Fibroblast of skin of right quadriceps (primary cell): ENCODE measurements at places on chromosomes 12 and 14.

DNA sequence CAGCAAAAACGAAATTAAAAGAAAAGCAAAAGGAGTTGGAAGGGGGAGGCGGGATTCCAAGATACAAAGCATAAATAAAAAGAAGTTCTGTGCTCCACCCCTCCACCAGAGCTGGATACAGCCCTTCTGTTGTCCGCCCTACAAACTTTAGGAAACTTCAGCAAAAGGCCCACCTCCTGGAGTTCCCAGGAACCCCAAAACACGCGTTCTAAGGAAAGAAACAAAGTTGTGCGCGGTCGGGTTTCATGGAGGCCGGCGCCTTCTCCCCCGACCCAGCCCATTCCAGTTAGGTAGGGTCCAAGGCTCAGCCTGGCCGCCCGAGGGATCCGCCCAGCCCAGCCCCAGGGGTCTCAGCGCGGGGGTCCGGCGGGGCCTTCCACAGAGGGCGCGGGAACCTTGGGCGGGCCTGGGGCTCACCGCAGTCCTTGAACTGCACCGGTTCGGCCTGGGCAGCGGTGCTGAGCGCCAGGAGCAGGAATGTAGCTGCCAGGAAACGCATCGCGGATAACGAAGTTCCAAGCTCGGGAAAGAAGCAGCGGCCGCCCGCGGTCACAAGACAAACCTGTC lies at the start of gene NPC2:
TSS of gene NPC2 (minus strand) at position 530 of the 567 bp plus-strand sequence. CDS start at position 499, 31 bp downstream.
- DNase-seq = no peak

DNA sequence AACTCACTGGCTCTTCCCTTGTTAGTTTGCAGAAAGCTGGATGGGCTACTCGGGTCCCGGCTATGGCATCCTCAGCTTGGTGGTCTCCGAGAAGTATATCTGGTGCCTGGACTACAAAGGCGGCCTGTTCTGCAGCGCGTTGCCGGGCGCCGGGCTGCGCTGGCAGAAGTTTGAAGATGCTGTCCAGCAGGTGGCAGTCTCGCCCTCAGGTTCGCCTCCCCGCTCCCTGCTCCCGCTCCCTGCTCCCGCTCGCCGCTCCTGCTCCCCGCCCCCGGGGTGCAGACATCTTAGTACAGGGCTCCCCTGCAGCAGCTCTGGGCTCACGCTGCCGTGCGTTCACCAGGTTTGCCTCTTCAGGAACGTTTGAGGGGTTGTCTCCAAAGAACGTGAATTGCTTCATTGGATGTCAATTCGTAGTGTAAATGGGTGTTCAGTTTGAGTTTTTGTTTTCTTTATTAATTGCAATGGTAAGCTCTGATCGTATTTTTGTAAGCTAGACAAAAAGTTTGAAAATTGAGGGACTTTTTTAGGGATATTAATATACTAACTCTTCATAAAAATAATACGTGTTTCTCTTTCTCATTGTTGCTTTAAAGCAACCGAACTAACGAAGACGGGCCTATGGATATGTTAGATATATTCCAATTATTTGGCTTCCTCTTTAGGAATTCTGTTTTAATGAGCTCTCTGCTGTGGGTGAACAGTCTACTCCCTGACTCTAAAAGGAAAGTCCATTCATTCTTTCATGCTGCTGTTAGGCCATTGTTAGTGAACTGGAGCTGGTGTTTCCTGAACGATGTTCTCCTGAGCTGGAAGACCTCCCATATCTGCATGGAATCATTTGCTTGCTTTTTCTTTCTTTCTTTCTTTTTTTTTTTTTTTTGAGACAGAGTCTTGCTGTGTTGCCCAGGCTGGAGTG lies 71.3 kb downstream of the ANKRD9 start:
- DNase-seq = peak; percentile 79

GRCh38 chr12:65952737-65953209 lies 128.5 kb downstream of the HMGA2 start:
- DNase-seq = peak; percentile 82

GRCh38 chr12:45498645-45499044 lies 230.9 kb upstream of the ARID2 start:
- DNase-seq = no peak

DNA sequence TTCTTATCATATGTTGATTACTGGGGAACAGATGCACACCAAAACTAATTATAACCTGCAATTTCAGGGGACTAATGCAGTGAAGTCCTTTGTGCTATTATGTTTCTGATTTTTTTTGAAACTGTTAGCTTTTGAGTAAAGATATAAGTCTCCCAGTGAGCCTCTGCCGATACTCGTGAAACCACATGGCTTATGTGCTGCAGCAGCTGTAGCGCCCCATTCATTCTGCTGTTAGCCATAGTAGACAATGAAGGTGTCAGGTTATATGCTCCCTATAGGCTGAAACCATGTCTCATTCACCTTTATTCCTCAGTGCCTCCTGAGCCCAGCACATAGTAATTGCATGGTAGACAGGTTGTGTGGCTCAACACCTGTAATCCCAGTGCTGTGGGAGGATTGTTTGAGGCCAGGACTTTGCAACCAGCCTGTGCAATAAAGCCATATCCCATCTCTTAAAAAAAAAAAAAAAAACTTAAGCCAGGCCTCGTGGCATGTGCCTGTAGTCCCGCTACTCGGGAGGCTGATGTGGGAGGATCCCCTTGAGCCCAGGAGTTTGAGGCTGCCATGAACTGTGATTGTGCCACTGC lies 25.0 kb downstream of the GOLGA5 start:
- DNase-seq = no peak

DNA sequence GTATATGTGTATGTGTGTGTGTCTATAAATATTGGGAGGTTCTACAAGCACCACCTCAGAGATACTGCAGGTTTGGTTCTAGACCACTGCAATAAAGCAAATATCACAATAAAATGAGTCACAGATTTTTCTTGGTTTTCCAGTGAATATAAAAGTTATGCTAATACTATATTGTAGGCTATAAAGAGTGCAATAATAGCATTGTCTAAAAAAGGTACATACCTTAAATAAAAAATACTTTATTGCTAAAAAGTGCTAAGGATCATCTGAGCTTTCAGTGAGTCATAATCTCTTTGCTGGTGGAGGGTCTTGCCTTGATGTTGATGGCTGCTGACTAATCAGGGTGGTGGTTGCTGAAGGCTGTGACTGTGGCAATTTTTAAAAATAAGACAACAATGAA lies 111.1 kb downstream of the VEZT start:
- no peak for DNase-seq

GRCh38 chr14:68449561-68450181 lies 343.2 kb downstream of the ZFP36L1 start:
- no peak for DNase-seq

- DNase-seq = no peak
Observed at GRCh38 chr14:105095236-105095805, 30.1 kb upstream of the GPR132 start.

DNA sequence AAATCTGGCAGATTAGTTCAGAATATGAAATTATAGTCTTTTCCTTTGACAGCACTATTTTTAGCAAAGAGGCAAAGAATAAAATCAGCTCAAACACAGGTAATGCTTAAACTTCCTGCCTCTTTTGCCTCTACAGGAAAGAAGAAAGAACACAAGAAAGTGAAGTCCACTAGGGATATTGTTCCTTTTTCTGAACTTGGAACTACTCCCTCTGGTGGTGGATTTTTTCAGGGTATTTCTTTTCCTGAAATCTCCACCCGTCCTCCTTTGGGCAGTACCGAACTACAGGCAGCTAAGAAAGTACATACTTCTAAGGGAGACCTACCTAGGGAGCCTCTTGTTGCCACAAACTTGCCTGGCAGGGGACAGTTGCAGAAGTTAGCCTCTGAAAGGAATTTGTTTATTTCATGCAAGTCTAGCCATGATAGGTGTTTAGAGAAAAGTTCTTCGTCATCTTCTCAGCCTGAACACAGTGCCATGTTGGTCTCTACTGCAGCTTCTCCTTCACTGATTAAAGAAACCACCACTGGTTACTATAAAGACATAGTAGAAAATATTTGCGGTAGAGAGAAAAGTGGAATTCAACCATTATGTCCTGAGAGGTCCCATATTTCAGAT lies 17.4 kb downstream of the TMPO start:
- peak; percentile 57 for DNase-seq

DNA sequence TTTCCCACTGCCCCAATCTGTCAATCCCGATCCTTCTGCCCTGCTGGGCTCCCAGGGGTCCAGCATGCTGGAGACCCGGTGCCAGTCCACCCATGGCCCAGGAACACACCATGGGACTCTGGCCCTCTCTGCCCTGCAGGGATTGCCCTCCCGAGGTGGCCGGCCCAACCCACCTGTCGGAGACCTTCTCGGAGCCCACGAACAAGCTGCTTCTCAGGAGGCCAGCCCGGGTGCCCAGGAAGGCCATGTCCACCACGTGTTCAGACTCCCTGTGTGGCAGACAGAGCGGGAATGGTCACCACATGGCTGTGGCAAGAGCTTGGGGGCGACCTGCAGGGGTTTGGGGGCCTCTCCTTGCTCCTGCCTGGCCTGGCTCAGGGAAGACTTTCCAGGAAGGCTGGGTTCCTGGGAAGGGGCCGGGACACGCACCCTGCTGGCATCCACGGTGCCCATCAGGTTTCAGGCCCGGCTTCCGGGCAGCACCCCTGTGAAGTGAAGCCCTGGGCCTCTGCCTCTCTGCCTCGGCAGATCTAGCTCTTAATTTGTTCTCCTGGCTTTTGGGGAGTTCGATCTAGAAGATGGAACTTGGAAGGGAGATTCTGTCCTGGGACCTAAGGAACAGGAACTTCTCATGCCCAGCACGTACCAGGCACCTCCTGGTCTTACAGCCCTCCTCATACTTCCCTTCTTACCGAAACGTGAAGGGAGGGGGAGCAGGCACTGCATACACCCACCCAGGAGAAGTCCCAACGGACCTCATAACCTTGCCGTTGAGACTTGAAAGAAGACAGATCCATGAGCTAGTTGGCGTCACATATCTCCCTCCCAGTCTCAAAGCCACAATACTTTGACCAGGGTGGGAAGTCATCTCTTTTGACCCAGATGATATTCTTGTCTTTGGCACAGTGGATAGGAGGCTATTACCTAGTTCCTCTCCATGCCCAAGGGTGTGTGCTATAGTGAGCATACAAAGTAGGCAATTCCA lies 26.3 kb downstream of the LRTM2 start:
- DNase-seq = no peak

GRCh38 chr14:103713304-103714062 lies 1.8 kb downstream of the XRCC3 start:
- no peak for DNase-seq

DNA sequence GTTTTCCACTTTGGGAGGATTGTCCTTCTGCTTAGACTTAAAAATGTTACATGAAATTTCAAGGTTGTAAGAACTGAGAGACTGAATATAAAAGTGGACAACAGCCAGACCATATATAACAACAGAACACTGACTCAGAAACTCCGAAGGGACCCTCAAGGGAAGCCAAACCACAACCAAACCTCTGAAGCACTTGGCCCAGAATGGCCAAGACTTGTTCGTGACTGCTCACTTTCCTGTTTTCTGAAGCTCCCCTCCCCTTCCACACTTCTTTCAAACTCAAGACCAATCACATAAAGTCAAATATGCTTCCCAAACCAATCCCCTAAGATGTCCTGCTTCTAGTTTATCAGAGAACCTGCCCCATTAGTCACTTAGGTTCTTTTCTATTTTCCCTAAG lies 13.7 kb downstream of the OR6J1 start:
- DNase-seq = peak; percentile 79

GRCh38 chr14:93073910-93074769 lies 41.6 kb downstream of the ITPK1 start:
- DNase-seq = peak; percentile 27

DNA sequence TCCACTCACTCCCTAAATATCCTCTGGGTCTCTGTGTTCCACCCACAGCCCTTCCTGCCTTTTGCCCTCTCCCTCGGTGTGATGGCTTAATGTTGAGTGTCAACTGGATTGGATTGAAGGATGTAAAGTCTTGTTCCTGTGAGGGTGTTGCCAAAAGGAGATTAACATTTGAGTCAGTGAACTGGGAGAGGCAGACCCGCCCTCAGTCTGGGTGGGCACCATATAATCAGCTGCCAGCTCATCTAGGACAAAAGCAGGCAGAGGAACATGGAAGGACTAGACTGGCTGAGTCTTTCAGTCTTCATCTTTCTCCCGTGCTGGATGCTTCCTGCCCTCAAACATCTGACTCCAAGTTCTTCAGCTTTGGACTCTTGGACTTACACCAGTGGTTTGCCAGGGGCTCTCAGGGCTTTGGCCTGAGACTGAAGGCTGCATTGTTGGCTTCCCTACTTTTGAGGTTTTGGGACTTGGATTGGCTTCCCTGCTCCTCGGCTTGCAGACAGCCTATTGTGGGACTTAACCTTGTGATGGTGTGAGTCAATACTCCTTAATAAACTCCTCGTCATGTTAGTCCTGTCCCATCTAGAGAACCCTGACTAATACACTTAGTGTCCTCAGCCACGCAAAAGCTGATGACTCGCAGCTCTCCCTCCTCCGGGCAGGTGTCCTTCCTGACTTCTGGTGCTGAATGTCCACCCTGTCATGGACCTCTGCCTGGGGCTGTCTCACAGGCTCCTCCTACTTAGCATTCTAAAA lies 5.9 kb downstream of the DGLUCY start:
- peak; percentile 64 for DNase-seq

- no peak for DNase-seq
Observed at GRCh38 chr12:31589598-31589903, 1.4 kb downstream of the DENND5B start.

DNA sequence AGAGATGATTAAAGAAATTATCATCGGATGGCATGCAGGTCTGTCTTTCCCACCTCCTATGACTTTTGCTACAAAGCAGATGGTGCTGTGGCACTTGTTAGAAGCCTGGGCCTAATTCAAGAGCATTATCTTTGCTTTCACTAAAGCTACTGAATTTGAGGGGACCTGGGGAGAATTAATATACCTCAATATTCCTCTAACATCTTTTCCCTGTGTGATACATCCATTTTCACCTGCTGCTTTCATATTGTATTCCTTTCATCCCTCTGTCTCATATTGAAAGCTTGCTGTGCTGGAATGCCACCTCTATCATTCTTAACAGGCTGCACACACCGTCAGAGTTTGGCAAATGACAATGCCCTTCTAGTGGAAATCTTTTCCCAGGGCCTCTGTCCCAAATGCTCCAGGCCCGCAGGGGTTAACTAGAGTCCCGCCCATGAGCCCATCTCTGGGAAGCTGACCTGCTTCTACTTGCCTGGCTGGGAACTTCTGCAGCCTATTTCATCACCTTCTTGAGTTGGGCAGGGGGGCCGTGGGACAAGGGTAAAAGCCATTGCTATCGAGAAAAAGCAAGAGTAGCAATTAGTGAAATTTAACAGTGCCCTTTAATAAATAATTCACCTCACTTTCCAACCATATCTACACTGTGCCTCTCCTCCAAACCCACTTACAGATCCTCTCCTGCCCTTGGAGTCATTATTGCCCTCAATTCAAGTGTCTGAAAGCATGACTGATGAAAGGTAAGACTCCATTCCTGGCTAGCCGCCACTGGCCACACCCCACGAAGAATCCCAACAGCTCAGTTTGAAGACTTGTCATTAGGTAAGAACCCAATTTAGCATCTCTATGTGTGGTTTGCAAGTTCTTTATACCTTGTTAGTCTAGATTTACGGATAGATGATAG lies 126.7 kb upstream of the BTG1 start:
- DNase-seq = no peak

GRCh38 chr12:5523396-5524115 lies 91.6 kb downstream of the NTF3 start:
- no peak for DNase-seq

DNA sequence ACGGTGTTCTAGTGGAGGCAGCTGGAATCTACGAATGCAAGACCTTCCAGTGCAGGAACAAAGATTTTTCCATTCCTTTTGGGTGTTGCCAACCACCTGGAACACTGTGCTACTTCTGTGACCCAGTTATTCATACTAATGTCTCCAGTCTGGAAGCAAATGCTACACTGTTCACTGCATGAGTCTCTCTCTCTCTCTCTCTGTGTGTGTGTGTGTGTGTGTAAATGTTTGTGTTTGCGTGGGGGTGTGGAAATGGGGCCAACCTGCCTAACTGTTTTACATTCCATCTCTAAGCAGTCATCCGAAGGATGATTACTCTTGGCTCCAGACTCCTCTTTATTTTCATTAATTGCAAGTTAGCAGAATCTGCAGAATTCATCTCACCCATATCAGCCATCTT lies 29.9 kb upstream of the YBX3 start:
- DNase-seq = peak; percentile 50
